ENCODE measurements at places on chromosomes 7 and 10.

DNA sequence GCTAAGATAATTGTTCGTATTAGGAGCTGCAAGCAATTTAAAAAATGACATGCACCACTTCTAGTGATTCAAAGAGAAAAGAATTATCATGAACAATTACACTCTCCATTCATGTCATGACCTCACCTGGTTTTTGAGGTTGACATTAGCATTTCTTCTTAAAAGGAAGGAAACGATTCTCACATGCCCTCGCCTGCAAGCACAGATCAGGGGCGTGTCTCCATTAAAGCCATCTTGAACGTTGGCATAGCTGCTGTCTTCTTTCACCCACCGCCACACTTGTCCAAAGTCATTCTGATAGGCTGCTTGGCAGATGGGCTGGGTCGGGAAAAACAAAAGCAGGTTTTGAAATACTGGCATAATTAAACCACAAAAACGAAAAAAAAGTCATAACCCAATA, 19.9 kb downstream of the ANKRD22 start:
- DNase-seq, result peak; percentile 45

DNA sequence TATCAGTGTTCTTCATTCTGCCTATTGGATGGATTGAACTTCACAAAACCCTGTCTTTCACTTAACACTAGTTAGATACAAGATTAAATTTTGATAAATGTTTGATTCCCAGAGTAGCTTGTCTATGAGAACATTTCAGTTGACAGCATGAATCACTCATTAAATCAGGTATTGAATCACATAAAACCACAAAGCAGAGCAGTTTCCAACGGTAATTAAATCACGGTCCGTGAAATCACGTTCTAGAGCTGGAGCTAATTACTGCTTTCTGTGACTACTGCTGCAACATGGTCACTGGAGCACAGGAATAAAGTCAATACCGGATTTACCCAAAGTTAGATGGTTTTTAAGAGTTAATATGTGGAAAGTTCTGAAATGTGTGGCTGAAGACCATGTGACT, 257.8 kb upstream of the PCDH15 start:
- no peak for DNase-seq

- DNase-seq, result no peak
These were observed 98.6 kb downstream of the ARID5B start for GRCh38 chr10:62000037-62000603.

GRCh38 chr10:114110174-114110972, 63.6 kb downstream of the CCDC186 start:
- no peak for DNase-seq

DNA sequence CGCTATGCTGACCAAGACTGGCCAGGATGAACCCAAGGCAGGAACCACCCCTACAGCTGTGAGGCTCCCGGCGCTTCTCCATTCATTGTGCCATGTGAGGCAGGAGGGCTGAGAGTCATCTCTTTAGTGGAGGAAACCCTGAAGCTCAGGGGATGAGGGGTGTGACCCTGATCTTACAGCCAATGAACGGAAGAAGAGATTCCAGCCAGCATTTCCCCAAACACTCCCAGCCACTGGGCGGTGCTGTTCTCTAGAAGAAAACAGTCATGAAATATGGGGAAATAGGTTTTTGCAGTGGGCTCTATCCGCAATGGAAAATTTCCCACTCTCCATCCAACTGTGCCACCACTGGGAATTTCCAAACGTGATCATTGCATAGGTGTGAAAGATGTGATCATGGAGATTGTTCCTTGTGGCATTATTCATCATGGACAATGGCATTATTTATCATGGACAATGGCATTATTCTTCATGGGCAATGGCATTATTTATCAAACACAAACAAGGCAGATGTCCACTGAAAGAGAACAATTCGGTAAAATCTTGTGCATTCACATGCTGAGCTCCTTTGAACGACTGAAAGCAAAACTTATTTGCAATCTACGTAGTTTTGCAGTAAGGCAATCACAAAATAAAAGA, 14.0 kb upstream of the SLC18A2 start:
- DNase-seq, result no peak

Data from activated gamma-delta T cell treated with Interleukin-2 at 50 U/mL for 16 hours (primary cell).